Common myeloid progenitor, CD34-positive (primary cell): ENCODE measurements at places on chromosomes 11 and 22.

GRCh38 chr11:68256331-68256741, 15.4 kb downstream of the C11orf24 start:
- DNase-seq, result no peak

DNA sequence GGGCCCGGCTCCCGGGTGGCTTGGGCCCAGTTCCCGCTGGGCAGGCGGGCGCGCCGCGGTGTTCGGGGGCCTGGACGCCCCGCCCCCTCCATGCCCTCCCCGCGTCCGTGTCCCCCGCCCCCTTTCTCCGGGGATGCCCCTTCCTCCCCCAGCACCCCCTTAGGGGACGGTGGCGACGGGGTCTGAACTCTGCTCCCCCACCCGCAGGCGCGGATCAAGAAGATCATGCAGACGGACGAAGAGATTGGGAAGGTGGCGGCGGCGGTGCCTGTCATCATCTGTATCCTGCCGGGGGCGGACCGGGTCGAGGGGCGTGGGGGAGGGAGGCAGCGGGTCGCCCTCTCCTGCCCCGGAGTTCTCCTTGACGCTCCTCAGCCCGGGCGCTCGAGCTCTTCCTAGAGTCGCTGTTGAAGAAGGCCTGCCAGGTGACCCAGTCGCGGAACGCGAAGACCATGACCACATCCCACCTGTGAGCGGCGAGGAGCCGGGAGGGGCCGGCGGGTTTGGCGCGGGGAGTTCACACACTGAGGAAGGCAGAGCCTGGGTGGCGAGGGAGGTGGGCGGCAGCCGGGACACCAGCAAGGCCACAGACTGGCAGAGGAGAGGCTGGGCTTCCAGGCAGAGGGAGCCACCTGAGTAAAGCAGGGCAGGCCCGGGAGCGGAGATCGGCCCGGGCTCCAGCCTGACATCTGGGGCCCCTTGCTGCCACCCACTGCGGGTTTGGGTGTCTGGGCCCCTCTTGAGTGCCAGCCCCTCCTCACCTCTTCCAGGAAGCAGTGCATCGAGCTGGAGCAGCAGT, 546 bp downstream of the DRAP1 start:
- peak; percentile 43 for DNase-seq

DNA sequence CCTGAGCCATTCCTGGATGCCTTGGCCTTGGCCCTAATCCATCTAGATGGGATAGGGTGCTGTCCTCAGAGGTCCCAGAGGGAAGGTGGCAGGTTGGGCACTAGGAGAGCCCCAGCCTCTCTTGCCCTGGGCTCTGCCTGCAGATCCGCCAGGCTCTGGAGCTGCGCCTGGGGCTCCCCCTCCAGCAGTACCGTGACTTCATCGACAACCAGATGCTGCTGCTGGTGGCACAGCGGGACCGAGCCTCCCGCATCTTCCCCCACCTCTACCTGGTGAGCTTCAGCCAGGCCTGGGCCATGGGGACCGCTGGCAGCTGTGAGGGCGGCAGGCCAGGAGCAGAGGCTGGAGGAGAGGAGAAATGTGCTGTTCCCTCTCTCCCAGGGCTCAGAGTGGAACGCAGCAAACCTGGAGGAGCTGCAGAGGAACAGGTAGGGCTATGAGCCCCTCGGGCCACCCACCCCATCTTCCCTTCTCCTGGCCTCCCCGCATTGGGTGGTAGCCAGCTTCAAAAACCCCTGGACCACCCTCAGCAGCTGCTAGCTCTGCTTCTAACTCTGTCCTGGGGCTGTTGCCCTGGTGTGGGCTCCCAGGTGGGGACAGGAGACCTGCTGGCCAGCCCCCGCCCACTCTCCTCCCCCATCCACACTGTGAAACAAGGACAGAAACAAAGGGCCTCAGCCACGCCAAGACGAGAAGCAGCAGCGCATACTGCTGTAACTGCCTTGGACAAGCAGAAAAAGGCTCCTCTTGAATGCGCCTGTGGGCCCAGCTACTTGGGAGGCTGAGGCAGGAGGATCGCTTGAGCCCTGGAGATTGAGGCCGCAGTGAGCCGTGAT, 4.9 kb downstream of the SSH3 start:
- DNase-seq, result no peak

- no peak for DNase-seq
Measured at GRCh38 chr11:46594374-46594700, 514 bp upstream of the AMBRA1 start.

DNA sequence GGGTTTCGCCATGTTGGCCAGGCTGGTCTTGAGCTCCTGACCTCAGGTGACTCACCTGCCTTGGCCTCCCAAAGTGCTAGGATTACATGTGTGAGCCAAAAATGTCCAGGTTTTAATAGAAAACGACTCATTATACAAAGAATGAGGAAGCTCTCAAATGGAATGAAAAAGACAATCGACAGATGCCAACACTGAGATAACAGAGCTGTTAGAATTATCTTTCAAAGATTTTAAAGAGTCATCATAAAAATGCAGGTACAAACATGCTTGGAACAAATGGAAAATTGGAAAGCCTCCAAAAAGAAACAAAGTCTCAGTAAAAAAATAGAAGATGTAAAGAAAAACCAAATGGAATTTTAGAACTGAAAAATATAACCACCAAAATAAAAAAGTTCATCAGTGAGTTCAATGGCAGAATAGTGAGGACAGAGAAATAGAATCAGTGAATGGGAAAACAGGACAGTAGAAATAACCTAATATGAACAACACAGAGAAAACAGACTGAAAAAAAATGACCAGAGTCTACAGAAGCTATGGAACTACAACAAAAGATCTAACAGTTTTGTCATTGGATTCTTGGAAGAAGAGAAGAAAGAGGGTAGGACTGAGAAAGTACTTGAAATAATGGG, 10.9 kb downstream of the GAB2 start:
- peak; percentile 12 for DNase-seq

- DNase-seq, result no peak
Measured at GRCh38 chr11:84899134-84899533, 728.0 kb downstream of the DLG2 start.

- no peak for DNase-seq
Measured at GRCh38 chr11:114044042-114044871, 15.3 kb upstream of the ZBTB16 start.

DNA sequence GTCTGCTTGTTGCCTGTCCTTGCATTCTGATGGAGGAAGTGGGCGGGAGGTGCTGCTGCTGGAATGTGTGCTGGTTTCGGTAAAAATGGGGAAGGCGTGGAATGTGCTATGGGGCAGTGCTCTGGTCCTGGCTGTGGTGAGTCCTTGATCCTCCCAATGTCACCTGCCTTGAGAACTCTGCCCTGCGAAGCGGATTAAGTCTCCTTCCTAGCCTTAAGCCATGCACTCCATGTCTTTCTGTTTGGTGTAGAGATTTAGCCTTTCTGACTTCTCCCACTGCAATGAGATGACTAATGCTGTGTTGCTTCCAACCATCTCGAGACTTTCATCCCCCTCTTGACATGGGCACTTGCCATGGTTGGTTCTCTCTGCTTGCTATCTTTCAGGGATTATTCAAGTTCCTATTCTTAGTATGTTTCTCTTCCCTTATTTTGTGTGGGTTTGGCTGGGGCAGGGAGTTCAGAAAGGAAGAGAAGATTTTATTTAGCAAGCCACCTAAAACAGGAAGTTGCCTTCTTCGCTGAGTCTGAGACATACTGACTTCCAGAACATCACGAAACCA, 687.9 kb downstream of the NTM start:
- DNase-seq, result peak; percentile 1

DNA sequence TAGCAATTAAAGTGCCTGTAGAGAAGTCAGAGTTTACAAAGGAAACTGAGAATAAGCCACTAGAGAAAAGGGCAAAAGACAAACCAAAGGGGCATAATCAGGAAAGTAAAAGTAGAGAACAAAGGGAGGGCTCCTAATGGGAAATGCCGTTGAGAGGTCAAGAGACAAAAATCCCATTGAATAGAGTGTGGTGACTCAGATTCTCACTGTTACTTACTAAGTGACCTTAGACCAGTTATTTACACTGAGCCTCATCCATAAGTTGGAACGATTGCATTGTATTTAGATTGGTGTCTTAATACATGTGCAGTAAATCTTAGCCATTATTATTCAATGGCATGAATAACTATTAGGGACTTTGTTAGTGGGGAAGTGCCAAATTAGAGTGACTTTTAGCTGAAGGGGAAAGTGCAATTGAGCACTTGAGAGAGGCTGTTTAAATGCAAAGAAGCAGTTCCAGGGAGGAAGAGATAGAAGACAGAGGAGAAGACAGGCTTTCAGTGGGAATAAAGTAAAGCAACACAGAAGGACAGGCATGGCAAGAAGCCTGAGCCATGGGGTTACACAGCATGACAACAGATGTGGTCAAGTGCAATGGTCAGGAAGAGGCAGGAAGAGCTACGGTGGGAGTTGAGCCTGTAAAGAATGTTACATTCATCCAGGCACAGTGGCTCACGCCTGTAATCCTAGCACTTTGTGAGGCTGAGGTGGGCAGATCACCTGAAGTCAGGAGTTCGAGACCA, 82.6 kb downstream of the UBASH3B start:
- DNase-seq, result no peak

GRCh38 chr11:101914341-101914737, 471 bp upstream of the CEP126 start:
- DNase-seq, result no peak

DNA sequence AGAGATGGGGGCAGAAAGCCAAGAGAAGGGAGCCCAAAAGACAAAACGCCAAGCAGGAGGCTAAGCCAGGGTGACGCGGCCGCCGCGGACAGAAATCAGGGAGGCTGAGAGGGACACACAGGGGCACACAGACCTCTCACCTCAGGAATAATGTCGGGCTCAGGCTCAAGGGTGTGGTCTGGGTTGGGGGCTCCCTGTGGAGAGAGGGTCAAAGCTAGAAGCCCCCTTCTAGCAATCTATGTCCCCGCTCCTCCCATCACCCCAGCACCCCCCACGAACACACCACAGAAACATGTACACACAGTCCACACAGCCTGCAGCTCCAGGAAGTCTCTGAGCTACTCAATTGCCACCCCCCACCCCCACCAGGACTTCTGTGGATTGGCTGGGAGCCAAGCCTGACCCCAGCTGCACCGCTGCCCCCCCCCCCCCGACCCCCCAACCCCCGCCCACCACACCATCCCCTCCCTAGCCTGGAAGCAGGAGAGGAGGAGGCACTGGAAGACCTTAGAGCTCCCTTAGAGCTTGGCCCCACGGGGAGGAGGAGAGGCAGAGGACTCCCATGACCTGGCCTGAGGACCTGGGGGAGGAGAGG, 6.9 kb downstream of the BCL9L start:
- no peak for DNase-seq

DNA sequence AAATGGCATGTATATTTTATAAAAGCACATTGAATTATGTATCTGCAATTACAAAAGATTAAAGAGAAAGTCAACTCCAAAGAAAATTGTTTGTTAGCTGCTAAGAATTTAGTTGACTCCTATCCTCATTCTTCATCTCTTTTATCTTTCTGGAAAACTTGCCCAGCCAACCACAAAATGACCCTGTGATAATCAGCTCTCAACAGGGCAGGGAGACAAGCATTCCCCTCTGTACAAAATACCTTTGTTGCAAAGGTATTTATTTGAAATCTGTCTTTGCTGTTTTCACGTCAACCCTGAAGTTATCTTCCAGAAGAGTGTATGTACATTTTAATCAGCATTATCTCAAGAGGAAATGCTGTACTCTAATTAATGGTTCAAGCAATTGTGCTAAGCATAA, 191.1 kb upstream of the DDI1 start:
- DNase-seq, result no peak

- no peak for DNase-seq
Measured at GRCh38 chr11:20511982-20512381, 87.4 kb upstream of the SLC6A5 start.

DNA sequence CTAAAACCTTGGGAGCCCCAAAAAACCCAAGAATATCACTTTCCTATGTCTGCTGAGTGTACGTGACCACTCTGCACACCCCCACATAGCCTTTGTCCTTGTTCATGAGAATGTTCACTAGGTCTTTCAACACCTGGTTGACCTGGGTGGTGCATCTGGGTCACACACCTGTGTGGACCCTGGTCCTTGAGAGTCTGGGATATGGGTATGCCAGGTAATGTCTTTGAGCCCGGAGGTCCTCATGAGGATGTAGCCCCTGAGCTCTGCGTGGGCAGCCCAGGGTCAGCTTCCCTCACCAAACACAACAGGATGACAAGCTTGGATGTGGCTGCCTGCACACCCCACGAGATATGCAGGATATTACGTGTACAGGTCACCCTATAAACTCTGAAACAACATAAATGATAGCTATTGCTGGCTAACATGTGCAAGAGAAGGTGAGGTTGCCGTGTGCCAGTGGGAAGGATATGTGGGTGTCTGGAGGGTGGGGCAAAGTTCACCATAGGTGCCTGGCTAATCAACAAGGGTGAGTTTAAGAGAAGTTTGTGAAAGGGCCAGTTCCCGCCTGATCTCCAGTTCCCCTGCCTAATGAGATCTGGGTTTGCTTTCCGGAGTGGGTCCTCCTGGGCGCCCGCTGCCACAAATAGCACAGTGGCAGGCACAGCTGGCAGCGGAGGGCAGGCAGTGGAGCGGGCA, 1.4 kb upstream of the PPARA start:
- DNase-seq, result no peak

DNA sequence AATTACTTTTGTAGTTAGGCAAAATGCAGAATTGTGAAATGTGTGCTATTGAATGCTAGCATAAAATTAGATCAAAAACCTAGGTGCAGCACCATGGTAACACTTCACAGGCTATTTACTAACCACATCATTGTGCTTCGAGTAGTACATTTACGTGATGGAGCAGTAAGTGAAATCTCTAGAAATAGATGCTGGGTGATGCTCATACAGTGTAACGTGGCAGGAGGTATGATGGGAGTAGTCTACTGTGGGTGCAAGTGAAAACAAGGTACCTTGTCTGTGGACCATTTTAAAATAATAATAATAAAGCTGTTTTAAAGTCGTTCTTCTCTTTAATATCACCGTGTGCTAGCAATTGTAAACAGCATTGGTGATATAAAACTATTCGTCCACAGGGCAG, 132.3 kb downstream of the DYNC2H1 start:
- DNase-seq, result no peak
